ENCODE measurements at places on chromosomes 5 and 9.

DNA sequence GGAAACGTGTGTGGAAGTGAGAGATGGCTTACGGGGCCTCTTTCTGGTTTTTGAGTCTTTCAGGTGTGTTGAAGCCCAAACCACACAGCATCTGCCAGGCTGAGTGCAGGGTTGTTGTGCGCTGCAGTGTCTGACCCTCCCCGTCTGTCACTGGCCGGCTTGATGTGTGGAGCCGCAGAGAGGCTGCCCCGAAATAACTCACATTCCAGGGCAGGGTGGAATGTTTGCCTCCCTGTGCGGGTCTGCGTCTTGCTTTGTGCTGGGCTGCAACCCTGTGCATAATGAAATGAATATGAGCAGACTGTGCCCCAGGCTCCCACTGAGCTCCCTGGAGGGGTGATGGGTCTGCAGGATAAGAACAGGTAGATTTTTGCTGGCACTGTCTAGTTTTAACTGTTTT lies 9.9 kb upstream of the PLEKHG4B start:
- no peak for DNase-seq

GRCh38 chr9:91770229-91770628 lies 179.8 kb downstream of the ROR2 start:
- DNase-seq = no peak

- DNase-seq = no peak
Observed at GRCh38 chr5:145718956-145719355, 116.2 kb downstream of the PRELID2 start.

- no peak for DNase-seq
Observed at GRCh38 chr9:138023394-138024124, 146.0 kb downstream of the CACNA1B start.

- DNase-seq = no peak
Observed at GRCh38 chr9:115978659-115979096, 174.9 kb upstream of the PAPPA start.

DNA sequence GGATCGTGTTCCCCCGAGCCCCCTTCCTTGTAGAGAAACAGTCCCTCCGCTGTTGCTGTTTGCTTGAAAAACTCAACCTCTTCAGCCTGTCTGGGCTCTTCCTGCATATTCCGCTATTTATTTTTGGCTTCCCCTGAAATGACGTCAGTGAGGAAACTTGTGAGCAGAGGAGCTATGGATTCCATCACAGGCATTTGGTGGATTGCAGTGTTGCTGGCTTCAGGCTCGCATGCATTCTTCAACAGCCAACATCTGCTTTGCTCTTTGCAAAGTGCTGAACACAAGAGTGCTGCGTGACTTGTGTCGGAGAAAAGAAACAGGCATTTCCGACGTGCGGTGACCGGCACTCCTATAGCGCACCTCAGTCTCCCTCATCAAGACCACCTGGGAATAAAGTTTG lies 232.7 kb downstream of the RFK start:
- DNase-seq = no peak

- DNase-seq = no peak
Observed at GRCh38 chr5:64269164-64269563, 103.5 kb downstream of the RNF180 start.

DNA sequence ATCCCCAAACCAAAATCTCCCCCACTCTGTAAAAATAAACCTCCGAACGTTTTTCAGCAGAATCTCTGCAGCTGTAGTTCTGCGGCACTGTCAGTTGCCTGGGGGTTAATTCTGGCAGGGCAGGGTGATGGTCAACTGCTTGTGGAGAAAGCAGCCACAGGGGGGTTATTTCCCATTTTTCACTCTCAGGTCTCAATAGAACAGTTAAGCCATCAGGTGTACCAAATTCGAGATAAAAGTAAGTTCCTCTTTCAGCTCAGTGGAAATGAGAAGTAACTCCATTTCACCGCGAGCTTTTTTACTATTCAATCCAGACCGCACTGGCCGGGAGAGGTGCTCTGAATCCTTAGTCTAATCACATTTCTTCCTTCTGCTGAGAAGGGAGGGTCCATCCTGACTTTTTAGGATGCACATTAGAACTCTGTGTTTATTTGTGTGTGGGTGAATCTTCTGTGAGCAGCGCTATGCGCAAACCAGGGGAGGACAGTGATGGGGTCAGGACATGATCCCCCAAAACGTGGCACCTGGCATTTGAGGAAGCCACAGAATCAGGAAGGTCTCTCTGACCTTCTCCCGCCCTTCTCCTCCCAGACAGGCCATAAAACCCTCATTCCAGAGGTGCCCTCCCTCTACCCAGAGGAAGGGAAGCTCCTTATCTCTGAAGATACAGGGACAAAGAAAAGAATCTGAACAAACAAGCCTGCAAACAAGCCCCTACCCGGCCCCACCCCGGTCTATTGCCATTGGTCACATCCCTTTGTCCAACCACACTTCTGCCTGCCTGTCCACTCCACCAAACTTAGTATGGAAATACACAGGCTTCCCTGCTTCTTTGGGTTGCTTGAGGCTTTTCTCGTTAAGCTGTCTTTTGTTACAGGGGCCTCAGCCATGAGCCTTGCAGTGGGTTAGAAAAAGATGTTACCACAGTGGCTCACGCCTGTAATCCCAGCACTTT lies 229.0 kb downstream of the ROR2 start:
- no peak for DNase-seq

DNA sequence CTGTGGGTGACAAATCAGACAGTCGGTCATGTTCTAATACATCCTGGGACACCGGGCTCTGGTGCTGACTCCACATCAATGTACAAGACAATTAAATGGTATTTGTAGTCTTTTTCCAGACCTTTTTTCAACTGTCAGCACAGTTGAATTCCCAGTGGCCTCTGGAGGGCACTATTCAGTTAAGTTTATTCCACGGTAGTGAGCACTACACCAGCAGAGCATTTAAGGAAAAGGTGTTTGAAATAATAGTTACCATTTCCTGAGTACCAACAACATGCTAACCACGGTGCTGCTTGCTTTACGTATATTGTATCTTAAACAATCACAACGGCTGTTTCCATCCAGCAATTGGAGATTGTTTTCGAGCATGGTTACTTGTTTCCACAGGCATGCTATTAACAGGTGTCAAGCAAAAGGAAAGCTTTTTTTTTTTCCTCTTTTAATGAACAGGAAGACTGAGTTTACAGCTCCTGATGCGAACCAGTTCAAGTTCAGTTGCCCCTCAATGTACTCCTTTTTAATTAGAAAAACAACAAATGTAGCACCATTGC lies 186.7 kb downstream of the PDZD2 start:
- DNase-seq = no peak

DNA sequence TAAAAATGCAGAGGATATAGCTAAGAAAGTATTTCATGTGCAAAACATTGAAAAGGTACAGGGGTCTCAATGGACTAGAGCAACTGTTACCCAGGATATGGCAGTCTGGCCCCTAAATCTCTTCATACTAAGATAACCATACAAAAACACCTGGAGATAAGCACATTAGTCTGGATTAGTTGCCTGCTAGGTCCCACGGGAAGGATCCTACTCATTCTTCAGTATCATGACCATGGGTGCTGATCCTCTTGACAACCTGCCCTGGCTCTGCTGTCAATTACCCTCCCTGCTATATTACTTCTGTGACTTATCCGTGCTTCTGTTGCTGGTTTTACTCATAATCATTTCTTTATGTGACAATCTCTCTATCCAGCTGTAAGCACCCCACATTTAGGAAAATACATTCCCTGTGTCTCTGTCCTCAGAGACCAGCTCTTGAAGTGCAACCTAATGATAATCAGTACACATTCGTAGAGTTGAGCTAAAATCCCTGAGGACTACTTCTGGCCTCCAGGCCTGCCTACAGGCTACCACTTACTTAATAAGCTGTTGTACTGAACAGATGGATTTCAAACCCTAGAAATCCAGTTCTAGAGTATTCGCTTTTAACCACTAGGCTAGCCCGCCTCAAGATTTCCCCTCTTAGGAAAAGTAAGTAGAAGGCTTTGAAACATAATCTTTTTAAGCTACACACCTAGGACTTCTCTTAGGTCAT lies 190.5 kb upstream of the OR13F1 start:
- DNase-seq = no peak

GRCh38 chr5:14577079-14577725 lies 4.4 kb upstream of the OTULINL start:
- DNase-seq = no peak

DNA sequence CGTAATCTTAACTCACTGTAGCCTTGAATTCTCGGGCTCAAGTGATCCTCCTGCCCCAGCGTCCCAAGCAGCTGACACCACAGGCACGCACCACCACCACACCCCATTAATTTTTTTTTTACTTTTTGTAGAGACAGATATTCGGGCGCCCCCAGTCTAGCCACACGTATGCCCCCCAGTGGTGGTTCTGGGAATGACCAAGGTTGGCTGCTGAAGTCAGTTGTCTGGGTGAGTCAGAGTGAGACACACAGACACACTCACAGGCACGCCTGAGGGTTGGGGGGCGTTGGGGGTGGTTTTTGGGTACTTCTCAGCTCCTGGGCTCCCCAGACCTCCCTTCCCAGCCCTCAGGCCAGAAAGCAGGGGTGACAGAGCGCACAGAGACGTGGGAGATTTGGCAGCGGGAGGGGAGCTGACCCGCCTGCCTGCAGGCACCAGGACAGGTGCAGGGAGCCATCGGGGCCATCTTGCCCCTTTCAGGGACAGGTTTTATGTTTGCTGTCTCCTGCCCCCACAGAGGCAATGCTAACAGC lies 4.2 kb upstream of the ENTPD8 start:
- DNase-seq = peak; percentile 81

DNA sequence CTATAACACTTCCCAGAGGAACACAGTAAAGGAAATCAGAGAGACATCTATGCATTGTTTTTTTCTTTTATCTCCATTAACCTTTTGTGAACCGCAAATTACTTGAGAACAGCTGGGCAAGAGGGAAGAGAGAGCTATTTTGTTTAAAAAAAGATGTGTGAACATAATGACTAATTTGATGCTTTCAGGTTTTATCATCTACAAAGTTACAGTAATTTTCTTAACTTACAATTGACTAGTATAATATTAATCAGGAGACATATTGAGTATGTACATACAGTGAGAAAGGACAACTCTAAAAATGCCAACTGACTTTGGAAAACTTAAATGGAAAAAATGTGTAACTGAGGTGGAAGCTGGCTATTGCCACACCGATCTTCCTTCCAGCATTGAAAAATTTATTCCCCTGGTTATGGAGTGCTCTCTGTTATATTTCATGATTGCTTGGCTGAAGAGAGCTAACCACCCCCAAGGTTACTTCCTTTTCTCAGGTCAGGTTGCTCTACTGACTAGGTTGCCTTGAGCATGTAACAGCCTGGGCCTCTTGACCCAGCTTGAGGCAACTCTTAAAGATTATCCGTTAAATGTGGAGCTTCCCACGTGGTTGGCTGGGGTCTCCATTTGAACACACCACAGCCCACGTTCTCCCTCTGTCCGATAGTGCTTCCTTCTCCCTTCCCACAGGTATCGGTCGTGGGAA lies 62.6 kb upstream of the C6 start:
- no peak for DNase-seq

GRCh38 chr5:42720251-42720650 lies 36.4 kb upstream of the CCDC152 start:
- DNase-seq = no peak

- DNase-seq = no peak
Observed at GRCh38 chr9:91315191-91315590, 46.5 kb downstream of the AUH start.

GRCh38 chr5:178667688-178668087 lies 40.8 kb upstream of the CLK4 start:
- DNase-seq = no peak

DNA sequence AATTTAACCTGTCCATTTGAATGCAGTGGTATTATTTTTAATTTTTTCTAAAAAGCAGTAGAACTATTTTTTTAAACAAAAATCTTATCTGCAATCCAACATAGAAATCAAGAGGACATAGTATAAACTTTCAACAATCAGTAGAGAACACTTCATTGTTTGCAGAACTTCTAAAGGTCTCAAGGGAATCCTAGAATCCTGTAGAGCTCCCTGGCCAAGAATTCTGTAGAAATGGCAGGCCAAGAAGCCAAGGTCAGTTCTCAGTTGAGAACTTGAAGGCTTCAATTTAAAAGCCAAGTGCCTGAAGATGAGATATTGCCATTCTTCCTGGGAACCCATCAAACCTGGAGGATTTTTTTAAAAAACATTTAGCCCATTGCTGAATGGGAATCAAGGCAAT lies 199.2 kb upstream of the KLF4 start:
- no peak for DNase-seq

- no peak for DNase-seq
Observed at GRCh38 chr9:135480071-135480939, 723 bp downstream of the PPP1R26 start.

GRCh38 chr9:108551030-108551841 lies 304.6 kb downstream of the ACTL7B start:
- no peak for DNase-seq

DNA sequence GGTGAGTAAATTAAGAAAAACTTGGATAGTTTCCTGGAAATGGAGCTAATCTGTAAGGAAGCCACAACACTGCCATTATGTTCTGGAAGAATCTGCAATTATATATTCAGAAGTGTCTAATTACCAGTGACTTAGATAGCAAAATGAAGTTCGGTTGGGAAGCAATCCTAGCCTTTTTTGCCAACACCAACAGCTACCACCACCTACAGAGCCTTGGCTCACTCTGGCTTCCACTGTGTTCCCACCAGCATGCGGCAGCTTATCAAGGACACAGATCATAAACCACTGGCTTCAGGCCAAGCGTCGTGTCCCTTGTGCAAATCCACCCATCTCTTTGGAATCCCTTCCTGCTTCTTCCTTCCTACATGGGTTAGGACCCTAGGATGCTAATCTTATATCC lies 118.0 kb upstream of the PCA3 start:
- no peak for DNase-seq

DNA sequence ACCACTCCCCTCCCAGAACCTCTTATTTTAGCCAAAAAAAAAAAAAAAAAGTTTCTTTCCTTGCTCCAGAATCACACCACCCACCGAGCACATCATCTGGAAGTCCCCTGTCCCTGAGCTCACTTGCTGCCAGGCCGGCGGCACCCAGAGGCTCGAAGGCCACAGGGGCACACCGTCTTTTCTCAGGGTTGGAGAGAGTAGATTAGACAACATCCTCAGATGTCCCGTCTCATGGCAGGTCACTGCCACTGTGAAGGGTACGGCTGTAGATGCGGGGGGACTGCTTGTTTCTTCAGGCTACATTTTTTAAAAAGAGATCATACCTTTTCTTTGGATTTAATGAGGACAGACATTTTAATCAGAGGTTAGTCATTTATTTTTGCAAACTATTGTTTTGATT lies 109.0 kb downstream of the MVB12B start:
- no peak for DNase-seq

All from stimulated activated CD4-positive, alpha-beta T cell treated with anti-CD3 and anti-CD28 coated beads, Interleukin-15, amount 100 ng/mL, for 1 hour (primary cell).